NCI-H2081 (cell line): ENCODE measurements at places on chromosomes 6 and 20.

- DNase-seq = no peak
These were observed 10.9 kb upstream of the B4GALT5 start for GRCh38 chr20:49724408-49725223.

- DNase-seq = no peak
These were observed 191.6 kb upstream of the MCHR2 start for GRCh38 chr6:100185615-100186014.

DNA sequence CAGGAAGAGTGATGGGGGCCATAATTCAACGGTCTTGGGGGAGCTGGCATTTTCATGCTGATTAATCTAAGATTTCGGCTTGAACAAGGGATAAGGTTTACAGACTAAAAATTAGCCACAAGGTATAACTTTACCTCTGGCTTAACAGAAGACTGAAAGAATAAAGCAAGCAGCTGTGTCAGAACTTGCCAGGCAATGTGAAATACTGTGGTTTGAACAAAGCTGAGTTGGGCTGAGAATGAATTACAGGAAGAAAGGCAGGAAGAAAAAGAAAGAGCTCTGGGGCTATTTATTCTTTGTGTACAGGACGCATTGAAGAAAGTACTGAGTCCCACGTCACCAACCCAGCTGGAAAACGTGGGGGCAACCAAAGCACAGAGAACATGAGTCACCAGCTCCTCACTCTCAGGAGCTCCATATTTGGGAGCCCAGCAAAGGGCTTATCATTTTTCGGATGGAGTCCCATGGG, 121.5 kb upstream of the NEDD9 start:
- no peak for DNase-seq

DNA sequence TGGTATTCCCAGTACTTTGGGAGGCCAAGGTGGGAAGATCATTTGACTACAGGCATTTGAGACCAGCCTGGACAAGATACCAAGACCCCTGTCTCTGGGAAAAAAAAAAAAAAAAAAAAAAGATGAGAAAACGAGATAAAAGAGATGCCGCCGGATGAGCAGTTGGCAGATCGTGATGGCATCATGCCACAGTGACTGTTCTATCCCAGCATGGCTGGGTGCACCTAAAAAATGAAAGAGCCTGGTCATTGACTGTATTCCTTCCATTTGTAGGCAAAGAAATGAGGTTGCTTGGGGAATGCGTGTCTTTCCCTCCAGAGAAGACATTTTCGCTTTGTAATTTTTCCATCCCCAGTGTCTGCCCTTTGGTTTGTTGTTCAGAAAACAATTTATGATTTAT, 12.9 kb downstream of the AKAP12 start:
- no peak for DNase-seq

- peak; percentile 38 for DNase-seq
These were observed 1.0 kb downstream of the AFDN start for GRCh38 chr6:167827583-167828324.

GRCh38 chr20:60484316-60484715, 526.1 kb downstream of the CDH26 start:
- DNase-seq = no peak

DNA sequence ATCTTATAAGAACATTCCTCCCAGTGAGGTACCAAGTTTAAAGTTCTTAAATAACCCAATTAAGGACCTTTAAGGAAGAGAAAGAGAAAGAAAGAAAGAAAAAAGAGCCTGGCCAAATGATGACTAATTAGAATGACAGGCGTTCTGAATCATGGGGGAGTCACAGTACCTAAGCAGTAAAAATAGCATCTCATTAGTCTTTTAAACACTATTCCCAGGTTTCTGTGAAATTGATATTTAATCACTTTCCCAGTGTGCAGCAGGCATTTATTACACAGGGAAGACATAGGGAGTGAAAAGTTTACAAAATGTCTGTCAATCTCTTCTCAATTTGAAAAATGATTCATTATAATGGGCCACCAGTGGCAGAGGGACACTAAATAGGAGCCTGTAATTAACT, 251.4 kb upstream of the MANEA start:
- no peak for DNase-seq

DNA sequence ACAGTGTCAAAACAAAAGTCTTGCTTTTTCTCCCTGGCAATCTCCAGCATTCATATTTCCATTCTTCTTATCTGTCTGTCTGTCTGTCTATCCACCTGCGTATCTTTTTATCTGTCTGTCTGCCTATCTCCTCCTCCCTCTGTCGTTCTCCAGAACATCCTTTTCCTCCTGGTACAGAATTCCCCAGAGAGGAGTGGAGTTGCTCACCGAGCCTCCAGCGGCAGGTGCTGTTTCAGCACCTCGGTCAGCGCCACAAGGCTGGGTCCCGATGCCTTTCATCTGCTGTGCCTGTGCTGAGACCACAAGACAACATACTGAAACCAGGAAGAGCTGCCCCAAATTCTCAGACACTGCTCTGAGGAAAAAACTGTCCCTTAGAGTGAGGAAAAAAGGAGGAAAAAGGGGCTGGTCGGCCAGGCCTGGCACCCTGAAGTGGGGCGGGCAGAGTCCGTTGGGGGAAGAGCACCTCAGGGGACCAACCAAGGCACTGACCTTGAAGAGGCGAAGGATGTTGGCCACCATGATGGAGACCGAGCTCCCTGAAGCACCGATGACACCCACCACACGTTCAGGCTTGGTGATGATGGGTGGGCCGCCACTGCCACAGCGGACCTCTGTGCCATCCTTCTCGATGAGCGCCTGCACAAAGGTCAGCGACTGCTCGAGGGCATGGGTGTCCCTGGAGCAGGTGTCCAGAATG, 13.3 kb downstream of the GRM4 start:
- DNase-seq = no peak
